Parietal lobe (tissue), 2 donors: ENCODE measurements at places on chromosomes 6 and 20. TPM values are rescaled to one million over a fixed set of nuclear protein-coding genes. Genes with fewer than 3 reads are reported as not detected.

Gene FILIP1
- 2.2 TPM for total RNA-seq

Gene KIF6
- total RNA-seq, result 2.2 TPM

Gene CCDC28A
- 11.9 TPM for total RNA-seq

Gene RNF144B
- 1.9 TPM for total RNA-seq

Gene HLA-DMB
- total RNA-seq, result 0.31 TPM

Gene ADGRF5
- 11.3 TPM for total RNA-seq

Gene SCAF8
- total RNA-seq, result 108 TPM

Gene KIAA0408
- total RNA-seq, result 120 TPM

Gene FOXA2
- not detected for total RNA-seq

Gene MYLIP
- 45.4 TPM for total RNA-seq

Gene ARMC2
- total RNA-seq, result 17.2 TPM

Gene HLA-DPB1
- 1.9 TPM for total RNA-seq

Gene SSTR4
- total RNA-seq, result not detected

Gene COL12A1
- total RNA-seq, result 67.3 TPM

Gene RCAN2
- 7.5 TPM for total RNA-seq

Gene PTPN1
- total RNA-seq, result 19.4 TPM

Gene TDRD6
- total RNA-seq, result 2.5 TPM

Gene OR14J1
- not detected for total RNA-seq

Gene MAP1LC3A
- total RNA-seq, result 57.6 TPM

Gene C6orf163
- 23.5 TPM for total RNA-seq

Gene PDYN
- 1.6 TPM for total RNA-seq

Gene MYMX
- total RNA-seq, result not detected

Gene CTAGE9
- total RNA-seq, result not detected

Gene RIN2
- total RNA-seq, result 23.8 TPM
